IMR-90 (cell line): ENCODE measurements at places on chromosomes 6 and 20. TPM values are rescaled to one million over a fixed set of nuclear protein-coding genes. Genes with fewer than 3 reads are reported as not detected.

GRCh38 chr6:111844376-111844775, 28.9 kb downstream of the FYN start:
- H3K27ac ChIP-seq, result no peak overlapping the region
- no peak for DNase-seq
- peaks cover 21% of the 10 kb centered on the region for H3K4me1 ChIP-seq

SLC13A3 gene
- 3.9 and 4.2 TPM in 2 replicates for polyA plus RNA-seq

DNA sequence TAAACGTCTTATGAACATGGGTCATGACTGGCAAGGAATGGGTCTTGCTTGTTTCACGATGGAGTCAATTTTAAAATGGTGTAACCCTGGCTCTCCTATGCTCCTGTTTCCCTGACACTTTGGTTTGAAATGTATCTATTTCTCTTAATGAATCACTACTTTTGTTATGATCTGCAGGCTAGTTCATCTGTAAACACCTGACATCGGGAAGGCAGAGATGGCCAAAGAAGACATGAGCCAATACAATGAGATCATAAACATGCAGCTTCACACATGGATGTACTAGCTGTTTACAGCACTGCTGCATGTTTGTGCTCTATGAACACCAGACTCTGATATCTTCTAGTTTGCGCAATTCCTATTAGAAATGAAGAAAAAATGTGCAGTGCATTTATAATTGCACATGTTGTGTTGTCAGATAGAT, 11.0 kb upstream of the RAD21L1 start:
- no peaks in the 10 kb centered on the region for H3K36me3 ChIP-seq
- peaks cover 16% of the 10 kb centered on the region for H3K27me3 ChIP-seq
- no peak overlapping the region for H3K27ac ChIP-seq
- DNase-seq, result peak; percentile 16
- H3K4me1 ChIP-seq, result no peaks in the 10 kb centered on the region
- no peak overlapping the region for H3K4me3 ChIP-seq

EDEM2 gene
- 17.1 and 19.0 TPM in 2 replicates for polyA plus RNA-seq

- peak overlapping the region; percentile 72 for H3K4me3 ChIP-seq
- H3K27ac ChIP-seq, result no peak overlapping the region
- peaks cover 2% of the 10 kb centered on the region; the same call in 1 of the 2 replicates for H3K4me1 ChIP-seq
Measured at GRCh38 chr20:37693242-37693634, 592 bp upstream of the CTNNBL1 start.

GRCh38 chr20:1626528-1627199, 6.9 kb upstream of the SIRPB1 start:
- H3K36me3 ChIP-seq, result no peaks in the 10 kb centered on the region
- H3K4me1 ChIP-seq, result no peaks in the 10 kb centered on the region
- H3K27ac ChIP-seq, result no peak overlapping the region
- H3K27me3 ChIP-seq, result peaks cover 1% of the 10 kb centered on the region
- H3K4me3 ChIP-seq, result no peak overlapping the region

- H3K4me3 ChIP-seq, result peak overlapping the region; percentile 68
- H3K27ac ChIP-seq, result peak overlapping the region; percentile 52
- peak; percentile 45 for DNase-seq
- peaks cover 5% of the 10 kb centered on the region for H3K4me1 ChIP-seq
Measured at GRCh38 chr6:42979523-42980177, 669 bp upstream of the PEX6 start.

LINC00237 gene
- polyA plus RNA-seq, result not detected in 2 replicates

GRCh38 chr20:55978550-55978949, 26.8 kb downstream of the CBLN4 start:
- no peak for DNase-seq
- no peaks in the 10 kb centered on the region for H3K36me3 ChIP-seq
- H3K4me1 ChIP-seq, result no peaks in the 10 kb centered on the region
- no peak overlapping the region for H3K27ac ChIP-seq
- no peak overlapping the region for H3K4me3 ChIP-seq

VGLL2 gene
- not detected in 2 replicates for polyA plus RNA-seq

HMGA1 gene
- polyA plus RNA-seq, result 589 and 652 TPM in 2 replicates

CPNE5 gene
- polyA plus RNA-seq, result 0.07 and 0.10 TPM in 2 replicates

DNA sequence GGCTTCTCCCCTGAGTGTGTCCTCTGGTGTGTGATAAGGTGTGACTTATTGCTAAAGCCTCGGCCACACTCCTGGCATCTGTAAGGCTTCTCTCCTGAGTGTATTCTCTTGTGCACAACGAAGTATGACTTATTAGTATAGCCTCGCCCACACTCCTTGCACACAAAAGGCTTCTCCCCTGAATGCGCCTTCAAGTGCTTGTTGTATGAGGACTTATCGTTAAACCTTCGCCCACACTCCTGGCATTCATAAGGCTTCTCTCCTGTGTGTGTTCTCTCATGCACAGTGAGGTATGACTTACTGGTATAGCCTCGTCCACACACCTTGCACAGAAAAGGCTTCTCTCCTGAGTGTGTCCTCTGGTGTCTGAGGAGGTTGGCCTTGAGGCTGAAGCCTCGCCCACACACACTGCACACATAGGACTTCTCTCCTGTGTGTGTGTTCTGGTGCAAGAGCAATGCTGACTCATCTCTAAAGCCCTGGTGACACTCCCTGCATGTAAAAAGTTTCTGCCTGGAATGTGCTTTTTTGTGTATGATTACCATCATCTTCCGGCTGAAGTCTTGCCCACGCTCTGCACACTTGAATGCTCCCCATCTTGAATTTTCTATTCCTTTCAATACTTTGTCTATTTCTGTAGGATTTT, 20.4 kb downstream of the ZNF337 start:
- peaks cover 4% of the 10 kb centered on the region for H3K4me1 ChIP-seq
- H3K27me3 ChIP-seq, result no peaks in the 10 kb centered on the region
- H3K27ac ChIP-seq, result no peak overlapping the region
- no peak overlapping the region for H3K4me3 ChIP-seq
- peak; percentile 82 for DNase-seq
- peaks cover 46% of the 10 kb centered on the region for H3K36me3 ChIP-seq

C20orf96 gene
- polyA plus RNA-seq, result 9.4 and 9.8 TPM in 2 replicates

- no peak overlapping the region for H3K27ac ChIP-seq
- H3K4me3 ChIP-seq, result no peak overlapping the region
- peaks cover 41% of the 10 kb centered on the region for H3K36me3 ChIP-seq
- H3K27me3 ChIP-seq, result no peaks in the 10 kb centered on the region
Measured at GRCh38 chr20:62807444-62808210, 3.0 kb downstream of the OGFR start.

SLC35D3 gene
- polyA plus RNA-seq, result not detected in 2 replicates

GRCh38 chr6:56765494-56765893, 122.8 kb upstream of the DST start:
- no peak overlapping the region for H3K4me3 ChIP-seq
- H3K27me3 ChIP-seq, result no peaks in the 10 kb centered on the region
- H3K4me1 ChIP-seq, result peaks cover 20% of the 10 kb centered on the region
- H3K36me3 ChIP-seq, result no peaks in the 10 kb centered on the region
- no peak overlapping the region for H3K27ac ChIP-seq

RNF39 gene
- not detected in 2 replicates for polyA plus RNA-seq

GMEB2 gene
- 10.0 and 10.6 TPM in 2 replicates for polyA plus RNA-seq

- peak; percentile 90 for DNase-seq
- H3K4me3 ChIP-seq, result no peak overlapping the region
- no peaks in the 10 kb centered on the region for H3K27me3 ChIP-seq
- no peaks in the 10 kb centered on the region for H3K36me3 ChIP-seq
Measured at GRCh38 chr6:23180504-23181293, 611.3 kb downstream of the HDGFL1 start.

- peak; percentile 28 for DNase-seq
- peaks cover 23% of the 10 kb centered on the region for H3K36me3 ChIP-seq
- peak overlapping the region; percentile 98 for H3K4me3 ChIP-seq
- peak overlapping the region; percentile 87 for H3K27ac ChIP-seq
Measured at GRCh38 chr6:109454496-109455436, 806 bp downstream of the MICAL1 start.

DNA sequence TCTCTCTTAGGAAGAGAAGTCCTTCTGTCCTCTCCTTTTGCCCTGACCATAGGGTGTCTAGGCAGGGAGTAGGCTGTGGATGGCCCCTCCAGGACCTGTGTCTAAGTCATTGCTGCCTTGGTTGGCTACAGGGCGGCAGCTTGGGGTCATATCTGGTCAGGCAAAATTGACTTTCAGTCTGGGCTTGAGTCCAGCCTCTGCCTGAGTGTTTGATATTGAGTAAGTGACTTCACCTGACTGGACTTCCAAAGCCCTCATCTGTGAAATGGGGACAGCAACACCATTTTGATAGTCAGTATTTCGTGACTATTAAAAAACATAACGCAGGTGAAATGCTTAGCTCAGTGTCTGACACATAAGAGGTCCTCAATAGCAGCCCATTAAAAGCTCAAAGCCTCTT, 4.6 kb downstream of the TGM3 start:
- H3K4me1 ChIP-seq, result no peaks in the 10 kb centered on the region
- no peaks in the 10 kb centered on the region for H3K36me3 ChIP-seq
- no peak for DNase-seq
- H3K4me3 ChIP-seq, result no peak overlapping the region
- peaks cover 19% of the 10 kb centered on the region for H3K27me3 ChIP-seq
- H3K27ac ChIP-seq, result no peak overlapping the region

LTB gene
- polyA plus RNA-seq, result not detected in 2 replicates

MEI4 gene
- polyA plus RNA-seq, result not detected in 2 replicates

DNA sequence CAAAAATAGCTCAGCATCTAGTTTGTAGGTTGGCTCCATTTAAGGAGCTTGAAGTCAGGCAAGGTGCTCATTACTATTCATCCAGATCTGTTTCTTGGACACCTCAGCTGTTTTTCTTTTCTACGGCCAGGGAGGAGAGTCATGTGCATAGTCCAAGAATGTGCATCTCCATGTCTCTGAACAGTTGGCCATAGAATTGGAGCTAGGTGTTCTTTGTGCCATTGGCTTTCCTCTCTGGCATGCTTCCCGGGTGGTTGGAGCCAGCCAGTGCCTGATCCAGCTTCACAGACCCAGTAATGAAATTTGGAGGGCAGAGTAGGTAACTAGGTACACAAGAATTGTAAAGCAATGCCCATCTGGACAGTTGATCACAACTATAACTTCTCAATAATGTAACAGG, 21.6 kb downstream of the EYA4 start:
- H3K4me3 ChIP-seq, result no peak overlapping the region
- no peaks in the 10 kb centered on the region for H3K4me1 ChIP-seq
- DNase-seq, result no peak
- no peak overlapping the region for H3K27ac ChIP-seq
- peaks cover 6% of the 10 kb centered on the region for H3K36me3 ChIP-seq

- peaks cover 3% of the 10 kb centered on the region for H3K4me1 ChIP-seq
- H3K27ac ChIP-seq, result no peak overlapping the region
- no peaks in the 10 kb centered on the region for H3K36me3 ChIP-seq
- peak; percentile 79 for DNase-seq
- H3K4me3 ChIP-seq, result no peak overlapping the region
- H3K27me3 ChIP-seq, result no peaks in the 10 kb centered on the region
Measured at GRCh38 chr6:147154454-147154853, 49.8 kb upstream of the STXBP5 start.

MLN gene
- polyA plus RNA-seq, result not detected in 2 replicates

DNA sequence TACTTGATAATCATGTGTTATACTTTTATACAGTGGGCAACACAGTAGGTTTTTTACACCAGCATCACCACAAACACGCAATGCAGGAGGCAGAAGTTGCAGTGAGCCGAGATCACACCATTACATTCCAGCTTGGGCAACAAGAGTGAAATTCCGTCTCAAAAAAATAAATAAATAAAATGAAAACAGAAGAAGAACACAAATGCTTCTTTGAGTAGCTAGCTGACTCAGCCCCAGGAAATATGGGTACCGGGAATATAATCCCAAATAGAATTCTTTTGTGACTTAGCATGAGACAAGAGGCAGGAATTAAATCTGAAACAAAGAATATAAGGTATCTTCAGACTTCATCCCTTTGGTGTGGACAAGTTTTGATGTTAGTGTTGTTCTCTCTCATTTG, 164.2 kb upstream of the ATXN1 start:
- H3K4me1 ChIP-seq, result peaks cover 16% of the 10 kb centered on the region
- DNase-seq, result peak; percentile 69

DNA sequence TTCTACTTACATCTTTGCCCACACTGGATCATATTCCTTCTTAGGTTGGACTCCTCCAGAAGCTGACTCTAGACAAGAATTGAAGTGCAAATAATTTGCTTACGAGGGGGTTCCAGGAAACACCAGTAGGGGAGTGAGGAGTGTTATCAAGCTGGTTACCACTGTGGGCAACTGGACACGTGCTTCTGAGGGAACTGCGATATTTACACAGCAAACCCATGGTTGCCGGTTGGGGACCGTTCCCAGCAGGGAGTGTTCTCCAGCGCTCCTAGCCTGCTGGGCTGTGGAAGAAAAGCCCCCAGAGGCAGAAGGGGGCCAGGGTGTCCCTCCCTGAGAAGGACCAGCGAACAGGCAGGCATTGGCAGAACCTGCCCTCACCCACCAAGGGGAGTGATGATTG, 21.7 kb downstream of the MDFI start:
- no peak overlapping the region for H3K27ac ChIP-seq
- H3K36me3 ChIP-seq, result no peaks in the 10 kb centered on the region
- DNase-seq, result no peak
- H3K27me3 ChIP-seq, result peaks cover 46% of the 10 kb centered on the region
- peaks cover 7% of the 10 kb centered on the region; the same call in 1 of the 2 replicates for H3K4me1 ChIP-seq

KHDC1 gene
- 4.1 and 5.5 TPM in 2 replicates for polyA plus RNA-seq

CDH26 gene
- not detected in 2 replicates for polyA plus RNA-seq

- DNase-seq, result no peak
- no peaks in the 10 kb centered on the region for H3K4me1 ChIP-seq
- H3K27me3 ChIP-seq, result no peaks in the 10 kb centered on the region
- H3K27ac ChIP-seq, result no peak overlapping the region
- H3K4me3 ChIP-seq, result no peak overlapping the region
- H3K36me3 ChIP-seq, result no peaks in the 10 kb centered on the region
Measured at GRCh38 chr6:34891296-34891695, 2.2 kb downstream of the ANKS1A start.

GRCh38 chr6:45353654-45354053, 24.1 kb downstream of the SUPT3H start:
- H3K36me3 ChIP-seq, result no peaks in the 10 kb centered on the region
- no peak overlapping the region for H3K4me3 ChIP-seq
- H3K27ac ChIP-seq, result no peak overlapping the region
- no peaks in the 10 kb centered on the region for H3K27me3 ChIP-seq

DNA sequence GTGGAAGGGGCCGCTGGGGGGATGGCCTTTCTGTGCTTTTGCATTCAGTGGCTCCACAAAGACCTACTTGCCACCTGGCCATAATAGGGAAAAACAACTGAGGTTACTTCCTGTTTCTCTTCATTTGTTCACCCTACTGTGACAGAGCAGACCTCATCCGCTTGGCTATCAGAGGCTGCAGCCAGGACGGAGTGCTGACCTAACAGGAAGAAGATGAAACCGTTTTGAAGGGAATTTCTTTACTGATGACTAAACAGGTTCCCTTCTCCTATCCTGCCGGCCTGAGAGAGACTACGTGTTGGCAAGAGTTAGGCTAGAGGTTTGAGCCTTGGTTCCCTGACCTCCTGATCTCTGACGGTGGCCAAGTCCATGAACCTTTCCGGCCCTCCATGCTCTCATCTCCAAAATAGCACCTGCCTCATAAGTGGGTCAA, 21.3 kb downstream of the PRR18 start:
- H3K4me3 ChIP-seq, result no peak overlapping the region
- H3K27ac ChIP-seq, result no peak overlapping the region
- no peak for DNase-seq
- no peaks in the 10 kb centered on the region for H3K4me1 ChIP-seq

GRCh38 chr6:2478200-2478599, 232.8 kb upstream of the GMDS start:
- no peak overlapping the region for H3K27ac ChIP-seq
- H3K4me3 ChIP-seq, result no peak overlapping the region
- peaks cover 8% of the 10 kb centered on the region; the same call in 1 of the 2 replicates for H3K4me1 ChIP-seq
- H3K27me3 ChIP-seq, result peaks cover 16% of the 10 kb centered on the region
- DNase-seq, result peak; percentile 5
- no peaks in the 10 kb centered on the region for H3K36me3 ChIP-seq

GRCh38 chr20:57686931-57687652, 22.7 kb downstream of the PMEPA1 start:
- peaks cover 2% of the 10 kb centered on the region; the same call in 1 of the 2 replicates for H3K36me3 ChIP-seq
- no peaks in the 10 kb centered on the region for H3K4me1 ChIP-seq
- no peak for DNase-seq
- no peak overlapping the region for H3K4me3 ChIP-seq
